NT2/D1 (cell line): ENCODE measurements at places on chromosomes 2 and 18.

DNA sequence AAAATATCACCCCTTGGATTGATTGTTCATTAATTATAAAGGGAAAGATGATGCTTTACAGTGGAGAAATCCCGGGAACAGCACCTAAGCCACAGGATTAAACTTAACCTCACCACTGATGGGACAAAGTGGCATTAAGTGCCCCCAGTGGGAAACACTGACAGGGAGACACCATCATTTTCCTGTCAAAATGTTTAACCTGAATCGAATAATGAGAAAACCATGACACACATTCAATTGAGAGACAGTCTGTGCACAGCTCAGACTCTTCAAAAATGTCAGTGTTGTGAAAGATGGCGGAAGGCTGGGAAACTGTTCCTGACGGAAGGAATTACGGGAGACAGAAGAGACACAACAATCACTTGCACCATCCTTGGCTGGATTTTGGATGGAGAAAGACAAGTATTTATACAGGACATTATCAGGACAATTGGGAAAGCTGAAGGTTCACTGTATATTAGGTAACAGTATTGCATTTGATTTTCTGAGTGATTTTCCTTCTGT lies 111.8 kb upstream of the ASB18 start:
- DNase-seq = no peak

GRCh38 chr18:57352271-57352701 lies at the start of gene ST8SIA3:
TSS of gene ST8SIA3 (plus strand) at chr18:57352557. CDS start at chr18:57352847, 290 bp downstream.
- DNase-seq = no peak

DNA sequence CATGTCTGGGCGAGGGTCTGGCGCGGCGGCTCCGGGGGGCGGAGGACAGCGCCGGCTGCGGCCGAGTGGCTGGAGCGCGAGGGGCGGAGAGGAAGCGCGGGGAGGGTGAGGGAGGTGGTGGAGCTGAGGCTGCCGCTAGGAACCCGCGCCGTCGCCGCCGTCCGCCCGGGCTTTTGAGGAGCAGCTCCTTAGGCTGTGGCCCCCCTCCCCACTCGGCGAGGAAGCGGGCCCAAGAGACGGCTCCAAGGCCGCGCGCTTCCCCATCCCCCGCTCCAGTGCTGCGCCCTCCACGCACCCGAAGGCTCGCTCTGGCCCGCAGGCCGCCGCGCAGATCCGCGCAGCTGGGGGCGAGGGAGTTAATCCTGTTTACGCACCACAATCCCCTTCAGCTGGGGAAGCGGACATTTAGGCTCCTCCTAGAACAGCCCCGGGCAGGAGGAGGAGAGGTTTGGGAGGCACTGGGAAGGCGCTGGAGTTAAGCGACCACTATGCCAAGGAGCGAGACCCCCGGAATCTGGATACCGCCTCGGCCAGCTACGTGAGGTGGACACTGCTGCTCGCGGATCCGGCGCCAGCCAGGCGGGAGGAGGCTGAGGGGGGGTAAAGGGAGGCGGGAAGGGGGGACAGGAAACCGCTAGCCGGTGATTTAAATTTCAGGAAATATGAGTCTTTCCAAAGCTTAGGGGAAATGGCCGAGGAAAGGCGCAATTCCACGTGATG lies at the start of gene CNRIP1:
TSS of gene CNRIP1 (minus strand) at position 552 of the 720 bp plus-strand sequence. CDS start at position 3, 549 bp downstream.
- peak; percentile 39 for DNase-seq

DNA sequence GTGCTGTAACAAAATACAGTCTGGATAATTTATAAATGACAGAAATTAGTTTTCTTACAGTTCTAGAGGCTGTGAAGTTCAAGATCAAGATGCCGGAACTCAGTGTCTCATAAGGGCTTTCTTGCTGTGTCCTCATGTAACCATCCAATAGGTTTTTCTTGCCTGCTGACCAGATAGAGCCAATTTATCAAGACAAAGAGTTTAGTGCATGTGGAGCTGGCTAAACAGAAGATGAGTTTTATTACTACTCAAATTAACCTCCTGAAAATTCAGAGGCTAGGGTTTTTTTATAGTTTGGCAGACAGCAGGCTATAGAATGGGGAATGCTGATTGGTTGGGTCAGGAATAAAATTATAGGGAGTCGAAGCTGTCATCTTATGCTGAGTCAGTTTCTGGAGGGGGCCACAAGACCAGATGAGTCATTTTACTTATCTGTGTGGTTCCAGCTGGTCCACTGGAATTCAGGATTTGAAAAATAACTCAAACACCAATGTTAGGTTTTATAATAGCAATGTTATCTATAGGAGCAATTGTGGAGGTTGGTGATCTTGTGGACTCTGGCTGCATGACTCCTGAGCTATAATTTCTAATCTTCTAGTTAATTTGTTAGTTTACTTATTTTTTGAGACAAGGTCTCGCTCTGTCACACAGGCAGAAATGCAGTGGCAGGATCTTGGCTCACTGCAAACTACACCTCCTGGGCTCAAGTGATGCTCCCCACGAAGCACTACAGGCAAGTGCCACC lies 3.2 kb upstream of the PDK1 start:
- no peak for DNase-seq

GRCh38 chr2:84102274-84102673 lies 356.8 kb downstream of the SUCLG1 start:
- DNase-seq = no peak

DNA sequence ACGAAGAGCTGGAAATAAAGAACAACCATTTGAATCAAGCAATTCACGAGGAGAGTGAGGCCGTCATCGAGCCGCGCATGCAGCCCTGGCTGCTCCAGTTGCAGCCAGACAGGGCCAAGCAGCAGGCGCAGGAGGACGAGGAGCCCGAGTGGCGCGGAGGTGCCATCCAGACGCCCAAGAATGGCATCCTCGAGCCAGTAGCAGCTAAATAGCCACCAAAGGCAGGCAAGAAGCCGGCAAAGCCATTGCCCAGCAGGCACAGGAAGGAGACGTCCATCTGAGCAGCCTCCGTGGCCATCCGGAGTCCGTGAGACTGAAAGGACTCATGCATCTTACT lies 8.9 kb upstream of the CHST10 start:
- no peak for DNase-seq

DNA sequence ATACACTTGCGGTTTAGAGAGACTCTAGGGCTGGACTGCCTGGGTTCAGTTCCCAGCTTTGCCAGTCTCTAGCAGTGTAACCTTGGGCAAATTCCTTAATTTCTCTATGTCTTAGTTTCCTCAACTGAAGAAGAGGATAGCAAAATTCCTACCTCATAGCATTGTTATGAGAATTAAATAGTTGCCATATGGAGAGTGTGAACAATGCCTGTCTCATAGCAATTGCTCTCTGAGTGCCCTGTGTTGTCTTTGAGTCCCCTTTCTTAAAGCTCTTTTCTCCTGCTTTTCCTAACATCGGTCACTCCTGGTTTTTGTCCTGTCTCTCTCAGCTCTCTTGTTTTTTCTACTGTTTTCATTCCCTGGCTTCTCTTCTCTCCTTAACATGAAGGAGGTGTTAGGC lies 116.8 kb upstream of the ALPP start:
- no peak for DNase-seq

- DNase-seq = no peak
Measured at GRCh38 chr18:48953104-48953706, 2.4 kb upstream of the SMAD7 start.

- no peak for DNase-seq
Measured at GRCh38 chr2:119546447-119546767, 2.2 kb downstream of the CFAP221 start.

- no peak for DNase-seq
Measured at GRCh38 chr2:195413944-195414343, 243.1 kb upstream of the SLC39A10 start.

DNA sequence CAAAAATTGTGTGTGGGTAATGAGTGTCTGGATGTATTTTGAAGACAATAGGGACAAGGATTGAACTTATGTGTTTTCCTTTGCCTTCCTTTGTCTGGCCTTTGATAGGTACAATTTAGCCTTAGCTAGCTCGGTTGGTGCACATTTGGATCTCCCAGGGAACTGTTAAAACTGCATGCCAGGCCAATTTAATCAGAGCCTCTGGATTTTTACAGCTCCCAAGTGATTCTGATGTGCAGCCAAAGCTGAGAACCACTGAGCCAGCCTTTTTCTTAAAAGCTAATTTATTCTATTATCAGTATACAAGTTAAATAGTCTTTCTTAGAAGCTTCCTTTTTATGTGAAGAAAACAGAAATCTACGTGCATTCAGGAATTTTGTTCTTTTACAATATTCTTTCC lies 25.0 kb downstream of the PLEK start:
- DNase-seq = no peak

GRCh38 chr2:240463274-240463865 lies 27.9 kb downstream of the GPC1 start:
- DNase-seq = no peak

GRCh38 chr2:214730248-214730647 lies 79.2 kb downstream of the BARD1 start:
- DNase-seq = no peak

DNA sequence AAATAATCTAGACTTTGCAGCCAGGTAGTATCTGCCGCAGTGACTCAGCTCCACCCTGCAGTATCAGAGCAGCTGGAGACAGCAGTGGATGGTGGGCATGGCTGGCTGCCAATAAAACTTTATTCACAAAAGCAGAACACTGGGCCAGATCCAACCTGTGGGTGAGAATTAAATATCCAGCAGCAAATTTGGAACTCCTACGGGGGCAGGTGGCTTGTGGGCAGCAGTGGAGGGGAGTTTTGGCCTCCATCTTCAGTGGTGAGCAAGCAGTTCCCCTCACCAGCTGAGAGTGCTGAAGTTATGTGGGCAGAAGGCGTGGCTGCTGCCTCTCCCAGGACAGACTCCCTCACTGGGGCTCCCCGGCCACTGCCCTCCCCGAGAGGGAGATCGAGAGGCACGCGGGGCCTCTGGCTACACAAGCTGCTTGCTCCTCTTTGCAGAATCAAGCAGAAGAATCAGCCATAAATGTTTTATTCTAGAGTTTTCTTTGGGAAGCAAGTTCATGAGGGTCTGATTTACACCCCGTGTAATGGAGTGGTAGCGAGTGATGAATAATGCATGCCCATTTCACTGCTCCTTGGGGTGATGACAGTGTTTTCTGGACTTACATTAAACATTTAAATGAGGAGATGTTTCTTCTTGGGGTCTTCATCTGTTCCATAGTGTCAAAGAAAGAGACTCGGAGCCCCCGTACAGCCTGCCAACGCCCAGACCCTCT lies 204.3 kb downstream of the SEPTIN10 start:
- DNase-seq = no peak

GRCh38 chr2:218229239-218229638 lies 12.2 kb downstream of the ARPC2 start:
- no peak for DNase-seq

DNA sequence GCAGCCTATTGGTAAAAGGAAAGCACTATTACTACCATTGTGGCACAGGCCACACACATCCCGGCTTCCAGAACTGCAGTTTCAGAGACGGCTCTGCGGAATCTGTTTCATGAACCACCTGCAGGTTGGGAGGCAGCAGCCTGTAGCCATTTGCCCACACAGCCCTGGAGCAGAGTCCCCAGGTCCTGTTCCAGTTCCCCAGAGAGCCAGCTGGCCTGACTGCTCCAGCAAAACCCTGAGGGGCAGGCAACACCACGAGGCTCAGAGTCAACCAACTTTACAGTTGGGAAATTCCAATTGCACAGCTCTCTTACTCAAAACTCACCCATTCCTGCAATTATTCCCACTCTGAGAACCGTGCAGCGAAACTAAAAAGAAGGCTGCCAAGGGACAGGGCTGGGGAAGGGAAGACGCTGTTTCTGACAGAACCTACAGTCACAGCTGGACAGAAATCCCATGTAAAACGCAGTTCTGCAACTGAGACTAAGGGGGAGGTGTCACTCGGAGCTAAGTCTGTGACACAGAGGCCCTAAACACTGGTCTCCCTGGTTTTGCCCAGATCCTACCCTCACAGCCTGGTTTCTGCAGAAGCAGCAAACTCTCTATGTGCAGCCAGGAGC lies 219.4 kb downstream of the TMEM163 start:
- no peak for DNase-seq

DNA sequence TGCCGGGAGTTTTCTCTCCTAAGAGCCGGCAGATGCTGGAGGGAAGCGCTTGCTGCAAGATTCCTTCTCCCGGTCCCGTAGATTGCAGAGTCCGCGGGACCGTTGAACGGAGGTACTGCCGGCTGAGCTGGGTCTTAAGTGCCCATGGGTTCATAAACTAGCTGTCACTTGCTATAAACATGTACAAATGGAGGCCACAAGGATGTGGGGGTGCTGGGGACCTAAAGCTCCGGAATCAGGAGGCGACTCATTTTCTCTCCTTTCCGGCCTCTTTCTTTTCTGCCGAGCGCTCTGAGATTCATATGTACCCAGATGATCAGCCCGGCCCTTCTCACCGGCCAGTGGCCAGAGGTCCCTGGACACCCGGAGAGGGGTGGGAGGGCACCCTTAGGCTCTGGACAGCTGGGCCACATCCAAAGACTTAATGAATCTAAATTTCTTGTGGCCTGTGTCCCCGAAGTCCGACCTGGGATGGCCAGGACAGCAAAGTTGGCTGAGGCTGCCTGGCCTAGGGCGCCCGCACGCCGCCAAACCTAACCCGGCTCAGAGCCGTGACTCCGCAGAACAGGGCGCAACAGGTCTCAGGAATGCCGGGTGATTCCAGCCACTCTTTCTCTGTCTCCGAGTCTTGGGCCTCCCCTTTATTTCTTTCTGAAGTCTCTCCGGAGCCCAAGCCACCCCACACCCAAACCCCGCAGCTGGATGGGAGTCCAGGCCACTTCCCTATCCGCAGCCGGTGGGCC lies 2.4 kb upstream of the PAX3 start:
- DNase-seq = no peak

DNA sequence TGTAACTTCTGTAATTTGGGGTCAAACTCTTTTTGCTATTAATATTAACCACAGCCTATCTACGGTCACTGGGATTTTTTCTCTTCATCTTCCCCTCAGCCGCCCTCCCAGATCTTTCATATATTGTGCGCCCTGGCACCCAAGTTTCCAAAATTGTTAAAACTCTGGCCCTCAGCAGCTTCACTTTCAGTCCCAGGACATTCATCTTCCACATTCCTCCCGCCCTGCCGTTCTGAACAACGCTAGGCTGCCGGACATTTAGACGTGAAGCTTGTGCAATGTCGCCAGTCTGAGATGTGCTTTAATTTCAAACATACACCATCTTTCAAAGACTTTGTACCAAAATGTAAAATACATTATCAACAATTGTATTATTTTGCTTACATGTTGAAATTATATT lies 1.8 kb upstream of the TMEM18 start:
- no peak for DNase-seq

GRCh38 chr2:129623783-129624182 lies 355.7 kb upstream of the RAB6C start:
- no peak for DNase-seq

DNA sequence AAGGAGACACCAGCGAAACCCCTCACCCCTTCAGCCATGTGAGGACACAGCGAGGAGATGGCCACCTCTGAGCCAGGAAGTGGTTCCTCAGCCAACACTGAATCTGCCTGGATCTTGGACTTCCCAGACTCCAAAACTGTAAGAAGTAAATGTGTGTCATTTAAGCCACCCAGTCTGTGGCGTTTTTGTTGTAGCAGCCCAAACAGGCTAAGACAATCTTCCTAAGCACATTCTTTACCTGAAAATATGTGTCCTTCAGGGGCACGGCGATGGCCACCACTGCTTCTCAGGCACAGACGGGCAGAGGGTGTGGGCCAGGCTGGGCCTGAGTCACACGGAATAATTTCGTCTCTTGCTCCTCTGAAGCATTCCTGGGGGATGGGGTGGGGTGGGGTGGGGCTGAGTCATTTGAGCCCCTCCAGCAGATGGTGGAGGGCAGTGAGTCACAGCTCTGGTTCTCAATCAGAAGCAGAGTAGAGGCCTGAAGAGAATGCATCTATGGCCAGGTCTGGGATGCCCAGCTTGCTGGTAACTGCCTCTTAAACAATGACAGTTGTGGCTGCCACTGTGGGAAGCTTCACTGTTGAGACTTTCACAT lies 142.4 kb downstream of the CAPN13 start:
- peak; percentile 38 for DNase-seq

GRCh38 chr2:215973954-215974699 lies 39.2 kb downstream of the MREG start:
- DNase-seq = no peak

- no peak for DNase-seq
Measured at GRCh38 chr18:7023063-7023580, 94.5 kb downstream of the LAMA1 start.
